ENCODE measurements at places on chromosomes 1 and 21.

GRCh38 chr21:39842741-39843459 lies 24.3 kb upstream of the PCP4 start:
- DNase-seq, result no peak

GRCh38 chr1:47548637-47549036 lies 110.8 kb downstream of the FOXD2 start:
- no peak for DNase-seq

DNA sequence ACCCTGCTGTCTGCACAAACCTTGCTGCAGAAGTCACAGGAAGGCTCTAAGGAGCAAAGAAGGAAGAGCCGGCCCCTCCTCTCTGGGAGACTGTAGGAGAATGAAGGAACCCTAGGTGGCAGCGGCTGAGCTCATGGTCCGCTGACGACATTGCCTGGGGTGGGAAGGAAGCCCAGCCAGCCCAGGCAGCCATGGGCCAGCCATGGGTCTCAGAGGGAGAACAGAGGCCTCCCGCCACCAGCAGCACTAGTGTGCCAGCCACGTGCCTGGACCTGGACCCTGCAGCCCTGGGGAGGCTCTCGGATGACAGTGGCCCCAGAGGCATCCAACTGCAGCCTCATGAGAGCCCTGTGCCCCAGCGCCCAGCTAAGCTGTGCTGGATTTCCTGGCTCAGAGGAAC lies 49.2 kb upstream of the POFUT2 start:
- peak; percentile 7 for DNase-seq

DNA sequence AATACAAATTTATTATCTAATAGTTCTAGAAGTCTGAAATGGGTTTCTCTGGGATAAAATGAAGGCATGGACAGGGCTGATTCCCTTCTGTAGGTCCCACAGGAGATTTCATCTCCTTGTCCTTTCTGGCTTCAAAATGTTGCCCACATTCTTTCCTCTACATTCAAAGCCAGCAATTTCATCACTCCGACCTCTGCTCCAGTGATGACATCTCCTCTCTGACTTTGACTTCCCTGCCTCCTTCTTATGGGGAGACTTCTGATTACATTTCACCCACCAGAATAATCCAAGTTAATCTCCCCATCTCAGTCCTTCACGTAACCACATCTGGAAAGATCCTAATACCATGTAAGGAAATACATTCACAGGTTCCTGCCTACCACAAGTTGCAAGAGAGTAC lies 358.0 kb upstream of the C1orf87 start:
- no peak for DNase-seq

DNA sequence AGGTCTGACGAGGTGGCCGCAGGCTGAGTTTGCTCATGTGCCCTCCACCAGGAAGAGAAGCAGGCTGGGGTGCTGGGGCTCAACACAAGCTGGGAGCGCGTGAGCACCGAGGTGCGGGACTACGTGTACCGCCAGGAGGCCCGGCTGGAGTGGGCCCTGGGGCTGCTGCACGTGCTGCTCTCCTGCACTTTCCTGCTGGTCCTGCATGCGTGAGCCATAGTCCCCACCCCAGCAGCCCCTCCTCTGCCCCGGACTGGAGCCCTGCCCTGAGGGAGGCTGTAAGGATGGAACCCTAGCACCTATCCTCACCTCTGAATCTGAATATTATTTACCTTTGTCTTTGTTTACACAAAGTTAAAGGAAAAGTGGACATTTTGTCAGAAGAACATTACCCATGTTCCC lies 7.8 kb upstream of the ADAM15 start:
- no peak for DNase-seq

- no peak for DNase-seq
Observed at GRCh38 chr1:84192681-84193080, 48.6 kb downstream of the PRKACB start.

GRCh38 chr21:31203431-31204054 lies 140.5 kb downstream of the TIAM1 start:
- no peak for DNase-seq

GRCh38 chr21:34844924-34845238 lies 176.1 kb downstream of the CLIC6 start:
- no peak for DNase-seq

Measured in T-helper 1 cell (primary cell).